Activated T-cell treated with anti-CD3 and anti-CD28 coated beads, Interleukin-2, amount 50 U/mL, for 4 hours (primary cell): ENCODE measurements at places on chromosomes 6 and 20. TPM values are rescaled to one million over a fixed set of nuclear protein-coding genes. Genes with fewer than 3 reads are reported as not detected.

DNA sequence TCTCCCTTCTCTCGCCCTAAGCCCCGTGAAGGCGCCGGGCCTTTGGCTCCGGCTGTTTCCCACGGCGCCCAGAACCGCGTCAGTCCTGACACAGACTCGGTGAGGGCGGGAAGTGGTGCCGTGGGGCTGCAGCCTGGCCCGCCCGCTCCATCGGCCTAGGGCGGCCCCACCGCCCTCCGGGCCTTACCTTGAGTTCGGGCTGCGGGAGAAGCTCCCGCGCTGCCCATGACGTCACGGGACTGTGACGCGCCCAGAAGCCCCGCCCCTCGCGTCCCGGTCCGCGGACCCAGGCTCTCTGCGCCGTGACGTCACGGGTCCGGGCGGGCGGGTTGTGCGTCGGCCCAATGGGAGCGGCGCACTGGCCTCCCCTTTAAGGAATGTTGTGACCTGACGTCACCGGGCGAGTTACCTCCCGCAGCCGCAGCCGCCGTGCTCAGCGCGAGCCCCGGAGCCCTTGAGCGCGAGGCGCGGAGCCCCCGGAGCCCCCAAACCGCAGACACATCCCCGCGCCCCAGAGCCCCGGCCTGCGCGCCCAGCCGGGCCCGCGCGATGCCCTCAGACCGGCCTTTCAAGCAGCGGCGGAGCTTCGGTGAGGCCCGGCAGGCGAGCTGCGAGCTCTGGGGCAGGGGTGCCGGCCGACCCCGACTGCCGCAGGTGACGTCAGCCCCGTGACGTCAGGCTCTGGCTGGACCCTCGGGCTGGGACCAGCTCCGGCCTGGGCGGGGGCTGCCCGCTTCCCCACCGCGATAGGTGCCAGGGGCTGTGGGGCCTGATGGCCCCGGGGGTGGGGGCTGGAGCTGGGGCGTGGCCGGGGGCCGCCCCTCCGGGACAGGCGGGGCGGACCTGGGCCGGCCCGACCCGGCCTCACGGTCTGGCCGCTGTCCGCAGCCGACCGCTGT, at the start of gene MAP1LC3A:
TSS of gene MAP1LC3A (plus strand) at position 399 of the 899 bp plus-strand sequence. CDS start at position 550, 151 bp downstream.
- DNase-seq, result peak; percentile 93

The NKAIN4 gene
- not detected for total RNA-seq

DNA sequence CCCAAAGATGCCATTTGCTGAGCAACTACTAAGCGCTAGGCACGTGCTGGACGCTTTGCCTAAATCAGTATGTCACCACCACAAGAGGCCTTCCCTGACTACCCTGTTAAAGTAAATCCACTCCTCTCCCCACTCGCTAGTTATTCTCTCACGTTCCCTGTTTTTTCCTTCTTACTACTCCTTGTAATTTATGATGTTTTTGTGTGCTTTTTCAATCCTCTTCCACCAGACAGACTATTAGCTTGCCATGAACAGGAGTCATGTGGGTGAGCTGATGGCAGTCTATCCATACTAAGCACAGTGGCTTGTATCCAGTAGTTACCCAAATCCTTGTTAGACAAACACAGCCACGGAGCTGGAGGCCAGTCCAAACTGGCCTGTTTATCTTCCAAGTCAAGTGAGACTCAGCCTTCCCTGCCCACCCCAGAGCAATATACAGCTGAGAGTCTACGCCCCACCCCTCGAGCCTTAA, 41.2 kb downstream of the C6orf132 start:
- DNase-seq, result no peak

DNA sequence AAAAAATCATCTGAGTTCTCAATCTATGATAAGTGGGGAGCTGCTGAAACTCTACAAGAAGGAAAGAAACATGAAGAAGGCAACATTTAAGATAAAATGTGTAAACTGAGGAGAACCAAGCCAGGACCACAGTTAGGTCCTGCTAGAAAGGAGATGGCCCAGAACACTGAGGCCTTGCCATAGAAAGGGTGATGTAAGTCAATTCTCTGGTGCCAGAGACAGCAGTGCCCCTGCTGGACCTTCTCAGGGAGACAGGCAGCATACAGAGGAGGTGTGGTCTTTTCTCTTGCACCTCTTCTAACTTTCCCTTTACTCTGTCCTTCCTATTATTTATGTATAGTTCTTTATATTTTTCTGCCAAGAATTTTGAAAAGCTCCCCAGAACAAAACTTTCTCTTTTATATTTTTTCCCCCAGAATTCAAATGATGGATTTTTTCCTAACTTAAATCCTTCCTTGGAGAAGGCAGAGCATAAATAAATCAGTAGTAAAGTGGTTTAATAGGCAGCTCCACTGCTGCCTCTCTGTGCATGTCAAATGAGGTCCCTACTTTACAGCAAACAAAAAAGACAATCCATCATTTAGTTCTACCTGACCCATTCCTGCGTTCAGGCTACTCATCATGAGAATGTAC, 9.0 kb downstream of the UQCC2 start:
- DNase-seq, result no peak

DNA sequence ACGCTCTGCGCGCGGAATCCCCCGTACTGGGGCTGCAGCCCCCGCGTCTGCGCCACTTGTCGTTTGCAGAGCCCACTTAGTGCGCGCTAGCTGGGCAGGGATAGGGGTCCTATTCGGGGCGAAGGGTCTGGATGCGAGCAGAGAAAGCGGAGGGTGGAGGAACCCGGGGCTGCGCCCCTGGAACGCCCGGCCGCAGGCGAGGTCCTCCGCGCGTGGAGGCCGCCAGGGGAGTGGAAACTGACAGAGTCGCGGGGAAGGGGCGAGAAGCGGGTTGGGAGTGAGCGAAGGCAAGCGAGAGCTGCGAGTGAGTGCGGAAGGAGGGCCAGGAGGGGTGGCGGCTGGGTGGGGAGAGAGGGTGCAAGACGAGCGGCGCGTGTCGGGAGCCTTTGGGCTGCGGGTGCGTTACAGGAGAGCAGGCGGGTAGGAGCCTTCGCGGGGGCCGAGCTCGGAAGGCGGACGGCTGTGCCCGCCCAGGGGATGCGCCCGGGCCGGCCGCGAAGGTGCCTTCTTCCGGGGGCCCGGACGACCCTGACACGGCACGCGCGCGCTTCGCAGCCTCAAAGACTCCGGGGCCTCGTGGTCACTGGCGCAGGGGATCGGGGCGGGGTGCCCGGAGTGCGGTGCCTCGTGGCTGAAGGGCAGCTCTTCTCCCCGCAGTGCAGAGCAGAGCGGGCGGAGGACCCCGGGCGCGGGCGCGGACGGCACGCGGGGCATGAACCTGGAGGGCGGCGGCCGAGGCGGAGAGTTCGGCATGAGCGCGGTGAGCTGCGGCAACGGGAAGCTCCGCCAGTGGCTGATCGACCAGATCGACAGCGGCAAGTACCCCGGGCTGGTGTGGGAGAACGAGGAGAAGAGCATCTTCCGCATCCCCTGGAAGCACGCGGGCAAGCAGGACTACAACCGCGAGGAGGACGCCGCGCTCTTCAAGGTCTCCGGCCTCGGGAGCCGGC, 1.2 kb downstream of the IRF4 start:
- no peak for DNase-seq

- no peak for DNase-seq
Observed at GRCh38 chr6:43013097-43013842, 476 bp downstream of the MEA1 start.

- no peak for DNase-seq
Observed at GRCh38 chr6:80454197-80454596, 347.7 kb downstream of the BCKDHB start.

GRCh38 chr6:136012198-136012887, 160.8 kb downstream of the PDE7B start:
- DNase-seq, result no peak
